ENCODE measurements at places on chromosomes 6 and 20.

DNA sequence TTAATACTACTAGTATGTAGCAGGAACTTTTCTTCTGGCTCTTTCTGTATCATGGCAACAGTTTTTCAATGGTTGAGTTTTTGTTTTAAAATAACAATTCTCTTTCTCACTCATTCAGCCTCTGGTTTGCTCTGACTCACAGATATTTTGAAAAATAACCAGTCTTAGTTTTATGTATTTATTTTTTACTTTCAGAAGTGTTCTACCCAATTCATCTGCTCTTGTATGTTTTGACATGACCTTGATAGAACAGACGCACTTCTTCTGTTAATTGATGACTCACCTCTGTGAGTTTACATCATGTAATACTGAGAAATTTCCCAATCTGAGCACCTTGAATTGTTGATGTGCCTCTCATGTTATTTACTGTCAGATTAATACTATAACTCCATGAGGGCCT, 178.9 kb downstream of the SASH1 start:
- H3K27ac ChIP-seq, result no peak overlapping the region
- H3K4me1 ChIP-seq, result peaks cover 2% of the 10 kb centered on the region
- H3K27me3 ChIP-seq, result no peaks in the 10 kb centered on the region
- no peak overlapping the region for H3K4me3 ChIP-seq
- no peak for DNase-seq

DNA sequence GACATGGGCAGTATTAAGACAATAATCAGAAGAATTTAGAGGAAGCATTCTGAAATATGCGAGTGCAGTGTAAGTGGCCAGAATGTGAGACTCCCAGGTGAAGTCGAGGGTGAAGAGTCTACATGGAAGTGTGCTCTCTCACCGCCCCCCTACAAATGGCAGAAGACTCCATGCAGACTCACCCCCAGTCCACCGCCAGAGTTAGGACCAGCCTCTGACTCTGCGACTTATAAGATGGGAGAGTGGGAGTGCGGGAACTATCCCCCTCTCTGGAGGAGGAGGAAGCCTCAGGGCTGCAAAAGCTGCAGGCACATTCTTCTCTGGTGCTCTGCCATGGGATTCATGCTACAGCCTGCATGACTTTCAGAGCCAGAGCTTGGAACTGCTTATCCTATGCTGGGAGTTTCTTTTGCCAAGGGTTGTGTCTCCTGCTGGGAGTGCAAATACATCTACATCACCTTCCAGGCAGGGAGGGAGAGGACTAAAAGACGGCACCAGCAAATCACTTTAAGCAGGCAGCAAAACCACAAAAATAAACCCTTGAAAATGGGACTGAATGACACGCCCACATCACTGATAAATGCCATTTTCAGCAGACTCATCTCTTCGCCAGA, 206.7 kb upstream of the SULF2 start:
- no peak for DNase-seq
- no peaks in the 10 kb centered on the region for H3K27me3 ChIP-seq
- H3K4me3 ChIP-seq, result no peak overlapping the region
- H3K27ac ChIP-seq, result no peak overlapping the region
- H3K36me3 ChIP-seq, result no peaks in the 10 kb centered on the region

DNA sequence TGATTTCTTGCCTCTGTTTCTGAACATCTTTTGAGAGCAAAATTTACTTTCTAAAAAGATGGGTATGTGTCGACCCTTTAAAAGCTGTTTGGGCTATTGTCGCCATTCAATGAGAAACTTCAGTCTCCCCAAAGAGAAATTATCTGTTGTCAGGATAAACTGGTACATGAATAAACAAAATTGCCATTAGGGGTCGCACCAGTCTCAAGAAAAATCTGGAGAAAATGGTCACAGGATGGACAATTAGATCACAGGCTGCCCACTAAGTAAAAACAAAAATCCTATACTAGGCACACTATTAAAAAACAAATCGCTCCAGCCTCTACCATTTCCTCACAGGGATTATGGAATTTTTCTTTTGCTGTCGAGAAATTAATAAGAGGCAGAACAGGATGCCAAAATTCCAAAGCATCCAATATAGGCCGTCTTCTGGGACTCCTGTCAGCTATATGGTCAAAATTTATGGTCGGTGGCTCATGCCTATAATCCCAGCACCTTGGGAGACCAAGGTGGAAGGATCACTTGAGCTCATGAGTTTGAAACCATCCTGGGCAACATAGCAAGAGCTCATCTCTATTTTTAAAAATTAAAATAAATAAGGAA, 5.5 kb upstream of the HLA-E start:
- DNase-seq, result peak; percentile 86
- no peak overlapping the region for H3K4me3 ChIP-seq
- peaks cover 44% of the 10 kb centered on the region for H3K27me3 ChIP-seq
- H3K36me3 ChIP-seq, result peaks cover 4% of the 10 kb centered on the region
- H3K4me1 ChIP-seq, result peaks cover 41% of the 10 kb centered on the region
- H3K27ac ChIP-seq, result no peak overlapping the region

GRCh38 chr20:32521780-32522525, 63.2 kb downstream of the NOL4L start:
- H3K4me1 ChIP-seq, result peaks cover 46% of the 10 kb centered on the region
- DNase-seq, result peak; percentile 91
- peak overlapping the region; percentile 15 for H3K4me3 ChIP-seq

GRCh38 chr20:41393705-41394066, 27.1 kb upstream of the EMILIN3 start:
- no peaks in the 10 kb centered on the region for H3K27me3 ChIP-seq
- H3K36me3 ChIP-seq, result no peaks in the 10 kb centered on the region
- H3K4me1 ChIP-seq, result no peaks in the 10 kb centered on the region
- DNase-seq, result no peak
- H3K27ac ChIP-seq, result no peak overlapping the region

GRCh38 chr20:33687370-33687915, 1.3 kb upstream of the E2F1 start:
- H3K27ac ChIP-seq, result no peak overlapping the region
- peak; percentile 61 for DNase-seq
- H3K4me1 ChIP-seq, result peaks cover 61% of the 10 kb centered on the region
- H3K4me3 ChIP-seq, result peak overlapping the region; percentile 21

DNA sequence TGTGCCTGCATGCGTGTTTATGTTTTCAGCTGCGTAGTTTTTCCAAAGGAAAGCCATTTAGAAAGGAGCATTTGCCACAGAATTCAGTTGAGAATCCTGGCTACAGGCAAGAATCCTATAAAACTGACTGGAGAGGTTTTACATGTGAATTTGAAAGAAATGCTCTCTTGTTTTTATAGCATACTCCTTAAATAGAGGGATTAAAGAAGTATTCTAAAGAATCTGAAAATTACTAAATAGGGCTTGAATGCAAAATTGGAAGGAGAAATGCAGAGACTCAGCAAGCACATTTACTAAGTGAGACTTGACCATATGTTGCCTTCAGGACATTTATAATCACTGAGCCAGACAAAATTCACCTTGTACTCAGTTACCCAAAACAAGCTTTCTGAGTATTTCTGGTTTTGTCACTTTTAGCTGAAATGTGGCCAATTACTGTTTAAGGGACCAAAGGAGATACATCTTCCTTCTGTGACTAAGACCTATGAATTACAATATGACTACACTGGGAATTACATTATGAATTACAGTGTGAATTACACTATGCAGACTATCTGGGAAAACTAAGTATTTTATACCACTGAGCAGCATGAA, 107.4 kb upstream of the ASCC3 start:
- H3K4me1 ChIP-seq, result no peaks in the 10 kb centered on the region
- DNase-seq, result no peak
- no peak overlapping the region for H3K27ac ChIP-seq
- no peak overlapping the region for H3K4me3 ChIP-seq

DNA sequence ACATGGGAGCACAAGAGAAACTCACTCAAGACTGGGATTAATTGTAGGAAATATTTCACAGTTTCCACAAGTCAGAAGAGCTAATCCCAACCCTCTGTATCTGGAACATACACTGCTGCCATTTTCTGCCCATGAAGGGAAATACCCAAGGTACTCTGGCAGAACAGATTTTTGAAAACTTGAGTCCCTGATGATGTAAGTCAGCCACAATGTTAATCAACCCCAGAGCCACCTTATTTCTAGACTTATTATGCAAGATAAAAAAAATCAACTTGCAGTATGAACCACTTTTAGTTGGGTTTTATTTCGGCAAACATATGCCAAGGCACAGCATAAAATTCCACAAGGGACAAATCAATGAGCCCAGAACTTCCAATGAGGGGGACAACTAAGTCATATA, 141.5 kb downstream of the LY86 start:
- peaks cover 11% of the 10 kb centered on the region for H3K4me1 ChIP-seq
- peaks cover 42% of the 10 kb centered on the region for H3K27me3 ChIP-seq
- H3K36me3 ChIP-seq, result no peaks in the 10 kb centered on the region
- no peak overlapping the region for H3K4me3 ChIP-seq
- H3K27ac ChIP-seq, result no peak overlapping the region

GRCh38 chr20:46111028-46111835, 6.9 kb upstream of the CD40 start:
- H3K36me3 ChIP-seq, result no peaks in the 10 kb centered on the region
- no peak overlapping the region for H3K4me3 ChIP-seq
- H3K27ac ChIP-seq, result no peak overlapping the region
- peaks cover 8% of the 10 kb centered on the region for H3K4me1 ChIP-seq

DNA sequence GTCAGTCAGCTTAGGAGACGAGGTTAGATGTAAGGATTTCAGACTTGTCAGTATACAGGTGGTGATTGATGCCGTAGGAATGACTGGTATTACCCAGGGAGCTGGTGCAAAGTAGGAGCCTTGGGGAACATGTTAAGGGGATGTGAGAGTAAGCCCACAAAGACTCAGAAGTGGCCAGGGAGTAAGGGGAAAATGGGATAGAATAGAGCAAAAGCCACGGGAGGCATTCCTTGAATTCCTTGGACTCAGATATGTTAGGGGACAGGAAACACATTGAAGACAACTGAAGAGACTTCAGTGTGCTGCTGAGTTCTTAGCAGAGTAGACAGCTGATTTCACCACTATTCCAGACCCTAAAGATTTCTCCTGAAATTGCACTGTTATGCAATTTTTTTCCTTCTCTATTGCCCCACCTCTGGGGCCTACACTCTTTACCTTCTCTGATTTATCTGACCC, 1.2 kb upstream of the ACAT2 start:
- no peaks in the 10 kb centered on the region for H3K27me3 ChIP-seq
- peak overlapping the region; percentile 94 for H3K4me3 ChIP-seq
- H3K27ac ChIP-seq, result peak overlapping the region; percentile 98
- no peak for DNase-seq
- peaks cover 31% of the 10 kb centered on the region for H3K4me1 ChIP-seq

DNA sequence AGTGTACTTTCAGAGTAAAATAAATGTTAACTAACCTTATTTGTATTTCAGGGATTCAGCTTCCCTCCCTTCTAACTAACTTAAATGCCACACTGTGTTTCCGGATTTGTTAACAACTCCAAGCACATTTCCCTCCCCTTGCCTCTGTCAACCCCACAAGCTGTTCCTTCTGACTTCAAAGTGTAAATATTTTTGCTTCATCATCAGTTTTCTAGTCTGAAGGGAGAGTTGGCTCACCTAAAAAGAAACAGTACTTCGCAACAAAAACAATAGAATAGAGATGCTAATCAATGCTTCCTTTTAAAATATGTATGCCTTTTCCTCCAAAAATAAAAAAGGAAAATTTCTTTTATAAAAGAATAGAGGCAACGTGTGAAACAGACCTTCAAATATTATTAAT, 132.6 kb downstream of the THEMIS start:
- H3K4me1 ChIP-seq, result peaks cover 3% of the 10 kb centered on the region
- no peak overlapping the region for H3K27ac ChIP-seq
- no peak for DNase-seq
- H3K4me3 ChIP-seq, result no peak overlapping the region

- H3K36me3 ChIP-seq, result no peaks in the 10 kb centered on the region
- H3K4me3 ChIP-seq, result no peak overlapping the region
- DNase-seq, result no peak
- no peaks in the 10 kb centered on the region for H3K4me1 ChIP-seq
- H3K27ac ChIP-seq, result no peak overlapping the region
Measured at GRCh38 chr20:18265441-18265840, 22.9 kb upstream of the ZNF133 start.

- H3K36me3 ChIP-seq, result no peaks in the 10 kb centered on the region
- H3K27me3 ChIP-seq, result peaks cover 59% of the 10 kb centered on the region
- DNase-seq, result peak; percentile 68
- no peak overlapping the region for H3K27ac ChIP-seq
- H3K4me1 ChIP-seq, result no peaks in the 10 kb centered on the region
Measured at GRCh38 chr6:40999569-40999968, 39.5 kb downstream of the UNC5CL start.

DNA sequence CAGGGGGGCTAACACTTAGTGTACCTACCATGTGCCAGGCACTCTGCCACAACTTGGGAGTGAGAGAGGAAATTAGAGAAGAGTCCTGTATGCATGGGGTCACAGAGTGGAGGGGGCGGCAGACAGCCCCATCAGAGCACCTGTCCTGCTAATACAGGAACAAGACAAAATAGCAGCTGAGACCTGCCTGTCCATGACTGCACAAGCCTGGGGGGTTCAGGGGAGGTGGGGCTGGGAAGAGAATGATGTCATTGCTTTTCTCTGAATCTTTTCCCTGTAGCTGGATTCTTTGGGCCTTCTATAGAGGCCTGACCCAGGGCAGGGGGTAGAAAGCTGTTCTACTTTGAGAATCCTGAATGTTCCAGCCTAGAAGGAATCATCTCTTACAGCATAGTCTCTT, 37.4 kb downstream of the FOXP4 start:
- H3K4me3 ChIP-seq, result no peak overlapping the region
- DNase-seq, result no peak
- H3K27me3 ChIP-seq, result no peaks in the 10 kb centered on the region
- peaks cover 3% of the 10 kb centered on the region for H3K4me1 ChIP-seq
- no peak overlapping the region for H3K27ac ChIP-seq
- no peaks in the 10 kb centered on the region for H3K36me3 ChIP-seq

- DNase-seq, result no peak
- no peak overlapping the region for H3K4me3 ChIP-seq
- H3K36me3 ChIP-seq, result no peaks in the 10 kb centered on the region
- no peaks in the 10 kb centered on the region for H3K27me3 ChIP-seq
- no peaks in the 10 kb centered on the region for H3K4me1 ChIP-seq
- H3K27ac ChIP-seq, result no peak overlapping the region
Measured at GRCh38 chr6:168589275-168589674, 148.3 kb downstream of the SMOC2 start.

DNA sequence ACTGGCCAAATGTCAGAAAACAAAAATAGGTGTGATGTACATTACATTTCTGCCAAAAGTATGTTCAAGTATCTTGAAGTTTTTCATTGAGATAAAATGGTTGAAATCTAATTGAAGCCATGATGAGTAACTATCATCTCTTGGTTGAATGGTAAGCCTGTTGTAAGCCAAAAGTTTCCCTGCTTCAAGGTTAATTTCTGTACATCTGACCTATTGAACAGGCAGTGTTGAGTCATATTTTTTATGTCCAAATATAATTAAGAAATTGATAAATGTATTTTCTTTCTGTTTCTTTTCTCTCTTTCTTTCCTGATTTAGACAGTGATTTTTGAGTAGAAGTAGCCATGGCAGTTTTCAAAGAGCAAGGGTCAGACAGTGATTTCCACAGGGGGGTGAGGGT, 4.4 kb downstream of the RREB1 start:
- H3K4me3 ChIP-seq, result peak overlapping the region; percentile 72
- no peak for DNase-seq
- no peak overlapping the region for H3K27ac ChIP-seq
